Calu3 (cell line): ENCODE measurements at places on chromosomes 5 and 9. TPM values are rescaled to one million over a fixed set of nuclear protein-coding genes. Genes with fewer than 3 reads are reported as not detected.

DNA sequence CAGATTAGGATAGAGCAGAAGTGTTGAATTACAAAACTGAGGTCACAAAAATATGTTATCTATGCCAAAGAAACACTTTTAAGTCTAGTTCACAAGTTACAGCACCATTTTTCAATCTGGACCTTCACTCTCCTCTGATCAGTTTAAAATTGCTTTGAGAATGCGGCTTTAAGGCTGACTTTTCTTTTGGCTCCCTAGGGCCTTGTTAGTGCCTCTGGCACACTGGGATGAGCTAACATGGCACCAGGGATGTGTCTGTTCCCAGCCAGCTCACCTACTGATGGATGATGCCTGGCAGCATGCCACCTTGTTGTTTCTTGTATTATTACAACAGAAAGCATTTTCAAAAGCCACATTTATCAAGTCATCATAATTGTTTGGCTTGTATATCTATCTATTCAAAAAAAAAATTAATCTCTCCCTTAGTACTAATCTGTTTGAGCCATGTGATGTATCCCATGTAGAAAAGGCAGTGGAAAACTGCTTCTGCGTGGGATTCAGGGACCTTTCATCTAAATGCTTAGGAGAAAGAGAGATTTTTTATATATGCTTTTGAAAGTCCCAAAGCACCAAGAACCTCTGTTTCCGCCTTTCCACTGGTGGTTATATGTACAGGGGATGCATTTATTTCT is 46.6 kb downstream of the ADAMTSL1 start:
- H3K4me3 ChIP-seq, result no peak overlapping the region
- peaks cover under 1% of the 10 kb centered on the region for H3K27me3 ChIP-seq
- DNase-seq, result no peak
- no peaks in the 10 kb centered on the region for H3K4me1 ChIP-seq
- no peaks in the 10 kb centered on the region for H3K36me3 ChIP-seq

- H3K27ac ChIP-seq, result no peak overlapping the region
- no peaks in the 10 kb centered on the region for H3K27me3 ChIP-seq
- no peak overlapping the region for H3K4me3 ChIP-seq
- peaks cover 36% of the 10 kb centered on the region for H3K4me1 ChIP-seq
- DNase-seq, result no peak
Measured at GRCh38 chr9:14156046-14156445, 157.9 kb downstream of the NFIB start.

DNA sequence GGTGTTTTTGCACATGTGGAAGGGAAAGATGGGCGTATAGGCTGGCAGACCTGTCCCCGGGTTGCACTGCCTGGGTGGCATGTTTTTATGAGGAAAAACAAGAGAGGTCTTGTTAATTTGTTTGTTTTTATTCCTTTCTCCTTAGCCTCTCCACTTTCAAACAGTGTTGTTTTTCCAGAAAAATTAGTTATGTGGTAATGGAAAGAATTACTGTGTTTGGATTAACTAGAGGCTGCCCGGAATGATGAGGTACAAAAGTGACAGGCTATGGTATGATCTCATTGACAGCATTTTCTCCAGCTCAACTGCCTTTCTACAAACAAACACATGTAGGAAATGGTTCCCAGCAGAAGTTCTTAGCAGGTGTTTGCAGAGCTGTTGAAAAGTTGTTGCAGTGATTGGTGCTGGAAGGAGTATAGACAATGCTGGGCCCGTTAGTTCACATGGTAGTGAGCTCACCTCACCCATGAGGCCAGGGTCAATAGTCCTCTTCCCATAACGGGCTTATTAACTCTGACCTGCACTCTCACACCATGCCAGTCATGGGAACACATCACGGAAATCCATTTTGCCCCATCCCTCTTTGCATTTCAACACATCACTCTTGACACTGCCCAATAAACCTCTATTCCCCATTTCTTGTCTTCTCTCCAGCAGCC is 111.3 kb upstream of the SAP30L start:
- H3K4me3 ChIP-seq, result no peak overlapping the region
- no peak for DNase-seq
- H3K27me3 ChIP-seq, result no peaks in the 10 kb centered on the region

GRCh38 chr5:4553130-4553529 is 587.0 kb upstream of the ADAMTS16 start:
- no peak overlapping the region for H3K27ac ChIP-seq
- no peaks in the 10 kb centered on the region for H3K36me3 ChIP-seq
- no peaks in the 10 kb centered on the region for H3K4me1 ChIP-seq
- no peaks in the 10 kb centered on the region for H3K27me3 ChIP-seq
- no peak for DNase-seq

DNA sequence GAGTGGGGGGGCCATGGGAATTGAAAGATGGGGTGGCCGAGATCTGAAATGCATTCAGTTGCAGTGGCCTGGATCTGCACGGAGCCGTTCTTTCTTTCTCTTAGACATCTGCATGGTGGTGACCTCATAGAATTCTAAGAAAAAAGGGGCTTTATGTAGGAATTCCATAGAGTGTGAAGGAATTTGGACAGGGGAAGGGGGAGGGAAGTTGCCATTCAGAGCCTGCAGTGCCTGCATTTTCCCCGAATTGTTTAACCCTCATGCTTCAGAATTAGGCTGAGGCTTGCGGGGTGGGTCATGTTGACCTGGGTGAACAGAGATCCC is 4.9 kb downstream of the NEK6 start:
- H3K4me3 ChIP-seq, result no peak overlapping the region
- H3K4me1 ChIP-seq, result peaks cover 46% of the 10 kb centered on the region
- peaks cover 41% of the 10 kb centered on the region for H3K36me3 ChIP-seq
- no peak overlapping the region for H3K27ac ChIP-seq

- H3K27me3 ChIP-seq, result no peaks in the 10 kb centered on the region
- H3K4me1 ChIP-seq, result no peaks in the 10 kb centered on the region
- H3K36me3 ChIP-seq, result no peaks in the 10 kb centered on the region
- no peak overlapping the region for H3K27ac ChIP-seq
Measured at GRCh38 chr9:106020186-106020585, 325.8 kb downstream of the TMEM38B start.

- no peaks in the 10 kb centered on the region for H3K36me3 ChIP-seq
- peaks cover 32% of the 10 kb centered on the region for H3K27me3 ChIP-seq
- no peak overlapping the region for H3K4me3 ChIP-seq
- no peaks in the 10 kb centered on the region for H3K4me1 ChIP-seq
Measured at GRCh38 chr5:9785751-9786150, 155.6 kb upstream of the TAS2R1 start.

- no peaks in the 10 kb centered on the region for H3K4me1 ChIP-seq
- H3K4me3 ChIP-seq, result no peak overlapping the region
- DNase-seq, result no peak
- H3K27ac ChIP-seq, result no peak overlapping the region
Measured at GRCh38 chr5:129687941-129688340, 60.0 kb upstream of the MINAR2 start.

GRCh38 chr5:14341571-14342230 is 198.6 kb downstream of the TRIO start:
- DNase-seq, result no peak
- no peaks in the 10 kb centered on the region for H3K27me3 ChIP-seq
- H3K4me3 ChIP-seq, result no peak overlapping the region
- peaks cover 33% of the 10 kb centered on the region for H3K36me3 ChIP-seq

DNA sequence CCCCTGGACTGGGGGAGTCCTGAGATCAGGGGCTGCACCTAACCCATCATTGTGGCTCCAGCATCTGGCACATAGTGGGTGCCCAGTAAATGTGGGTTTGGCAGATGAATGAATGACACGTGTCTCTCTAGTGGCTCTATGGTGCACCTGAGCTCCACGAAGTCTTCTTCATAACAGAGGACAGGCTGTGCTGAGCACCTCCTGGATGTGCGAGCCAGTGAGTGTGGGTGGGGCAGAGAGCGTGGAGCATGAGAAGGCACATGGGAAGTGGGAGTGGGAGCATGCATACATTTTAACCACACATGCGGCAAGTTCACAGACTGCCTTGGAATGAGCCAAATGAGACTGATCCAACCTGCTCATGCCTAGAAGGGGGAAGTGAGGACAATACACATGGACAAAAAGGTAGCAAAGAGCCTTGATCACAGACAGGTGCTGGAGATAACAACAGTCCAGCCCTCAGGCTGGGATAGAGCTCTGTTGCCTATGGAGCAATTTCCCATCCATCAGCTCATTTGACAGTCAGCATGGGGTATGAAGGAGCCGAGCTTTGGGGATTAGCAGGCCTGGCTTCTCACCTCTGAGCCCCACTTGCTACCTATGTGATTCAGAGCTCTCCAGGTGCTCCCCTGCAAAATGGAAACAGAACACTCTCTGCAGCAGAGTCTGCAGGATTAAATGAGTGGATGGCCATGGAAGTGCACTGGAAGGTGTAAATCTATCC is 76.2 kb upstream of the TBC1D2 start:
- peaks cover 42% of the 10 kb centered on the region for H3K27me3 ChIP-seq
- H3K4me1 ChIP-seq, result no peaks in the 10 kb centered on the region
- no peak overlapping the region for H3K27ac ChIP-seq
- no peak overlapping the region for H3K4me3 ChIP-seq

DNA sequence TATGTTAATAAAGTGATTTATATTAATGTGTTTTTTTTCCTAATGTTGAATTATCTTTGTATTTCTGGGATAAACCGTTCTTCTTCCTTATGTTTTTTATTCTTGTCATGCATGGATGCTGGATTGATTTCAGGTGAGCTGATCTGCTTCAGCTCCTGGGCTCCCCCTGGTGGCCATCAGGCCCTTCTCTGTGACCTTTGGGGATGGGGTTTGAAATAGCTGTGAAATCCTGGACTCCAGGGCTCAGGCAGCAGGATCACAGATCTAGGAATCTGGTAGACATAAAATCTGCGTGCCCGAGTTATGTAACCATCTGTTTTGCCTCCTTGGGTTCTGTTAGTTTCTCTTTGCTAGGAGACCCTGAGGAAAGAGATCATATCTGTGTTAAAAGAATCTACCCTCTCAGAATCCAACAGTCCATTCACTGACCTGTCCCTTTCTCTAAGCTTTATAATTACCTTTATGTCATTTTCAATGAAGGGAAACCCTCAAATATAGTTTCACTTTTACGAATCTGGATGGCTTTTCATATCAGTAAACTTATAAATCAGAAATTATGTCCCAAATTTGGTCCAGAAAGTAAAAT is 12.2 kb upstream of the OR13J1 start:
- peaks cover 10% of the 10 kb centered on the region for H3K27me3 ChIP-seq
- no peak overlapping the region for H3K4me3 ChIP-seq
- no peaks in the 10 kb centered on the region for H3K4me1 ChIP-seq

DNA sequence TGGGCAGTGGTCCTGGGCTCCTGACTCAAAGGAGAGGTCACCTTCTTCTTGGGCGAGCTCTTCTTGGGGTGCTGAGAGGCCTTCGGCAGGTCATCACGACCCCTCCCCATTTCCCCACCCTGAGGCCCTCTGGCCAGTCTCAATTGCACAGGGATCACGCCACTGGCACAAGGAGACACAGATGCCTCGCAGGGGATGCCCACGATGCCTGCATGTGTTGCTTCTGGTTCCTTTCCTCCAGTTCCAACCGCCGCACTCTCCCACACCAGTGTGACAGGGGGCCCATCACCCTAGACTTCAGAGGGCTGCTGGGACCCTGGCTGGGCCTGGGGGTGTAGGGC is 1.3 kb downstream of the CEL start:
- peaks cover 10% of the 10 kb centered on the region for H3K36me3 ChIP-seq
- H3K4me1 ChIP-seq, result no peaks in the 10 kb centered on the region
- H3K4me3 ChIP-seq, result no peak overlapping the region
- H3K27me3 ChIP-seq, result no peaks in the 10 kb centered on the region
- no peak for DNase-seq
- H3K27ac ChIP-seq, result no peak overlapping the region

GRCh38 chr9:87770616-87771315 is 44.8 kb downstream of the CTSL start:
- peak; percentile 8 for DNase-seq
- no peaks in the 10 kb centered on the region for H3K27me3 ChIP-seq
- H3K4me3 ChIP-seq, result peak overlapping the region; percentile 67
- H3K36me3 ChIP-seq, result peaks cover 8% of the 10 kb centered on the region

DNA sequence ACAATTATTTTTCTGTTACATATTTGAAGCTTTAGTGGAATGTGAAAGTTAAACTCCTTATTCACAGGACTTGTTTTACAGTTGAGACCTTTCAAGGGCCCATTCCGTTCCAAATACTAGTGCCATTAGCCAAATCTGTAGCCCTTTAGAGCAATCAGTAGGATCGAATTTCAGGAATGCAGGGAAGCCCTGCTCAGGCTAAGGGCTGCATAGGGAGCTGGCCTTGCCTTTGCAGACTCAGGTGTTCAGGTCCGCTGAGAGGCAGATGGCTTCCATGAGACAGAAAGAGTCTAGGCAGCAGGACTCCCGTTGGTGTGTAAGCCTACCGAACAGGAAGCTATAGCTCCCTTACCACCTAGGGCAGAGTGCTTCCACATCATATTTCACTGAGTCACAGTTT is 150.1 kb upstream of the SLC27A6 start:
- no peak overlapping the region for H3K4me3 ChIP-seq
- H3K27me3 ChIP-seq, result no peaks in the 10 kb centered on the region
- DNase-seq, result no peak
- H3K4me1 ChIP-seq, result no peaks in the 10 kb centered on the region

GRCh38 chr9:13002740-13003139 is 227.9 kb downstream of the LURAP1L start:
- H3K4me1 ChIP-seq, result no peaks in the 10 kb centered on the region
- no peaks in the 10 kb centered on the region for H3K27me3 ChIP-seq
- H3K27ac ChIP-seq, result no peak overlapping the region
- H3K36me3 ChIP-seq, result no peaks in the 10 kb centered on the region

DNA sequence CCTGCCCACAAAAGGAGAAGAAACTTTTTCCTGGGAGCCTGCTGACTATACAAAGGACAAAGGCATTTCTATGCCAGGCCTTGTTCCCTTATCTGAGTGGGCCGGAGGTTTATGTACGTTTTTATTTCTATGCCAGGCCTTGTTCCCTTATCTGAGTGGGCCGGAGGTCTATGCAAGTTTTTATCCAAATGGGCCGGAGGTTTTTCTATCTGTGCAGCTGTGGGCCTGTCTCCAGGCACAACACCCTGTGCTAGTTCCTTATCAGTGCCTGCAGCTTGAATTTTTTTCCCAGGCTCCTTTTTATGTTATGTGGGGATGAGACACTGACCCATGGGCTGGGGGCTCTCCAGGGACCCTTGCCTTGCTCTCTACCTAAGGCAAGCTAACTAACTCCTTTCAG is 5.5 kb downstream of the SLC25A2 start:
- H3K27me3 ChIP-seq, result no peaks in the 10 kb centered on the region
- no peak overlapping the region for H3K4me3 ChIP-seq
- H3K36me3 ChIP-seq, result no peaks in the 10 kb centered on the region
- no peak for DNase-seq

Gene ITGA1
- 18.9 and 20.2 TPM in 2 replicates for total RNA-seq

Gene MOB3B
- total RNA-seq, result 7.6 and 10.8 TPM in 2 replicates

Gene GABRP
- 1,275 and 1,278 TPM in 2 replicates for total RNA-seq

Gene SLC9A3
- total RNA-seq, result 1.1 and 2.0 TPM in 2 replicates

Gene RCL1
- 20.7 and 21.3 TPM in 2 replicates for total RNA-seq

Gene UBE2D2
- total RNA-seq, result 179 and 187 TPM in 2 replicates

Gene IFNA2
- total RNA-seq, result not detected in 2 replicates

Gene IL3
- total RNA-seq, result not detected in 2 replicates

Gene TCF7
- 13.6 and 16.8 TPM in 2 replicates for total RNA-seq

Gene GOLGA1
- 13.4 and 14.6 TPM in 2 replicates for total RNA-seq
